ENCODE measurements at places on chromosomes 16 and 17.

GRCh38 chr16:24778671-24779070 is 49.2 kb downstream of the TNRC6A start:
- DNase-seq = no peak

DNA sequence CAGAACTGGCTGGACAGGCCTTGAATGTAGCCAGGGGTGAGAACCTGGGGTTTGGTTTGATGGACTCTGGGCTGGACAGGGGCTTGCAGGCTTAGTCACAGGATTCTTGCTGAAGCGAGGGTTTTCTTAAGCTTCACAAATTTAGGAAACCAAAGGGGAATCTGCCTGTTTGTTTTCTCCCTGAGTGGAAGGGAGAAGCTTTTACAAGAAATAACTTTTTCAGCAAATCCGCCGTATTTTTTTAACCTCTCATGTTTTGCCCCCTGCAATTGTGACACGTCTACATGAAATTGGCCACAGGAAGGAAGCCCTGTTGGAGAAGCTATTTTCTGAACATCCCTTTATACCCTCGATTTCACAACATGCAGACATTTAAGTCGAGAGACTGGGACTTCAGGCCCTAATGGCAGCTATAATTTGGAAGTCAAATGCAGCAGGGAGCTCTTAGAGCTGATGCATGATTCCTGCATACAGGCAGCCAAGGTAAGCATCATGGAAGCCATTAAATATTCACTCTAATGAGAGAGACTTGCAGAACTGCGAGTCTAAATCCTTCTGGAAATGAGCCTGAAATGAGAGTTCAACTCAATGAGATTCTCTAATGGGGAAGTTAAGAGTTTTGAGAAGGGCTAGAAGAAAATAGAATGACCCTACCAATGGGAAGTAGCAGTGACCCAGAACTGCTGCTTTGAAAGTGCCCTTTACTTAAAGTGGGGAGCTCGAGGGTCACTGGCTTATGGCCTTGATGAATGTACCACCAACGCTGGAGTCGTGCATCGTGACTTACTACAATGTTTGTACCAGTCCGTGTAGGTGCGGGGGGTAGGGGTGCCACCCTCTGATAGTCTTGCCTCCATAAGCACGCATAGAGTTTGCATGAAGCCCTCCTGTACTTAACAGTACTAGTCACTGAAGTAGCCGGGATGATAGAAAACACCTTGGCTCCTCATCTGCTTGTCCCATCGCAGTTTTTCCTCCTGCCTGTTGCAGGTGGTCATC is 45.1 kb upstream of the IRF8 start:
- no peak for DNase-seq

- no peak for DNase-seq
These were observed 5.6 kb upstream of the SYNRG start for GRCh38 chr17:37614823-37615222.

GRCh38 chr17:6641247-6641863 is 495 bp downstream of the TXNDC17 start:
- DNase-seq = peak; percentile 57

DNA sequence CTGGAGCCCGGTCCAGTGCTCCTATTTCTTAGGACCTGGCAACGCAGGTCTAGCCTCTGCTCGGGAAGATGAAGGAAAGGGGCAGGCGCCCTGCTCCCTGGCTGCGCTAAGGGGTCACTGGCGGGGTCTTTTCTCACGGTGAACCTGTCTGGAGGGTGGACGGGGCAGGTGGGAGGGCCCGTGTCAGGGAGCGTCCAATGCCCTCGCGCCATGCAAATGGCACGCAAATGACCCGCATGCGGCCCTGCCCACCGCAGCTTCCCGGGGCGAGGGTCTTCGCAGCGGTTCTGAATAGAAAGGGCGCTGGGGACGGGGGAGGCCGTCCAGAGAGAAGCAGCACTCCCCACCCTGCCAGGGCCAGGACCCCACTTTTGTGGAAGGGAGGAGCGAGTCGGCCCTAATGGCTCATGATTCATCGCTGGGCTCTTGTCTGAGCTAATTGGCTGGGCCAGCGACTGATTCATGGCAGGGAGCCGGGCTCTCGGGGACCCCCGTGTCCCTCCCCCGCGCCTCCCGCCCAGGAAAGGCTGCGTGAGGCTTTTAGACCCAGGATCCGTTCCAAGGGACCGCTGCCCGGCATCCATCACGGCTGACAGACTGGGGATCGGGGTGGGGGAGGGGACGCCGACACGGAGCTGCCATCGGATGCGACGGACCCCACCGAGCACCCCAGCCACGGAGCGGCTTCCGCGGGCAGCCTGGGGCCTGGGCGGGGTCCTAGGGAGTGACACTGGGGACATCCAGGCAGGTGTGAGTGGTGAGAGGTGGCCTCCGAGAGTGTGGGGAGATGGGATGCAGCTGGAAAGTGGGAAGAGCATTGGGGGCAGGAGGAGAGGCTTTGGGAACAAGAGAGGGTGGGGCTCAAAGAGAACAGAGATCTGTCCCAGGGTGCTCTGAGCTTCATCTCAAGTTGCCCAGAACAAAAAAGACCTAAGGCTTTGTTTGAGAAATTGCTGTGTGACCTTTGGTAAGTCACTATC is 25.0 kb upstream of the NGFR start:
- DNase-seq = no peak

GRCh38 chr17:74528491-74529199 is 2.6 kb downstream of the CD300LB start:
- no peak for DNase-seq

GRCh38 chr17:52049496-52049895 is 109.0 kb downstream of the CA10 start:
- no peak for DNase-seq

DNA sequence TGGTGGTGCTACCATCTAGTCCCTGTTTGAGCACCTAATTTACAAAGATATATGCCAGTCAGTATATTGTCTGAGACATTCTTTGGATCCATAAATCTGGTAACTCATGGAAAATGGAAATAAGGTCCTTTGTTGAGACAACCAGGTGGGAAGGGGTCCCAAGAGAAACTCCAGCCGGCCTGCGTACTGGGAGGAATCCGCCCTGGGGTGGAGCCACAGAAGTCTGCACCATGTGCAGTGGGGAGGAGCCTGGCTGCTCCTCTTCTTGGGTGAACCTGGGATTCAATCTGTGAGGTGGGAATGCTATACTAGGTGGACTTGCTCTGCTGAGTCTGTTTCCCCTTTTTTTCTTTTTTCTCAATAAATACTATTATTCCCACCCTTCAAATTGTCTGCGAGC is 339.2 kb upstream of the TNRC6C start:
- DNase-seq = no peak

GRCh38 chr16:8611886-8612600 is 9.5 kb upstream of the METTL22 start:
- DNase-seq = no peak

DNA sequence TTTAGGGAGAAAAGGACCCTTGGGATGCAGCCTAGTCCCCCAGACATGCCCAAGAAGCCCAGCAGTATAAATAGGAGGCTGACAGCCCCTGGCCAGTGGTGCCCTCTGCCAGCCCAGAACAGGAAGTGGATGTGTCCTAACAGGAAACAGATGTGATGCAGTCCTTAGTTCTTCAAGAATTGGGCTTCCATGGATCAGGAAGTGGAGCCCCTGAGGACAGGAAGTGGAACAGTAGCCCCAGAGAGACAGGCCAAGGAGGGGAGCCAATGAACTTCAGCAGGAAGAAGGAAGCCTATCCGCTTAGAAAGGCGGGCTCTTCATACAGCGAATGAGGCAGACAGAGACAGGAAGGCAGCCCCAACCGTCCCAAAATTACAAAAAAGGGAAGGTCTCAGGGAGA is 7.2 kb downstream of the CTF1 start:
- no peak for DNase-seq

DNA sequence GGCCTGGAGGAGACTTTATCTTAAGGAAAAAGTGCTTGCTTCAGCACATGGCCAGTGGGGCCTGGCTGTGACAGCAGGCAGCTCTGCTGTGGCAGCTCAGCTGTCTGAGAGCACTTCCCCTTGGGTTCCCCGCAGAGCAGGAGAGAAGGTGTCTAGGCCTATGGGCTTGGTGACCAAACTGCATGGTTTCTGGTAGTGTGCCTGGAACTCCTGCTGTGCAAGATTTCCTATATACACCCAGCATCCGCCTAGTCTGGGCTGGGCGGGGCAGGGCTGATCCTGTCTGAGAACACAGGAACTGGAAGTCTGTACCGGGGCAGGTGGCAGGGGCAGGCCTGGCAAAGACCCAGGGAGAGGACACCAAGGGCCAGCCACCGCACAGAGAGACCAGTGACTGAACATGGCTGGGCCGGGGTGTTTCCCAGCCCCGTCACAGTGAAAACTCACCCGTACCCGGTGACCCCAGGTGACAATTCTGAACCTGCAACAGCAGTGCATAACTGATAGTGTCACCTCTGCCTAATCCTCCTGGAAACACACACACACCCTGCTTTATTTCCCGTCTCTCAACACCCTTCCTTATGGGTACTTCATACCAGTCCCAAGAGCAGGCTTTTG is 39.3 kb downstream of the CHD9 start:
- DNase-seq = peak; percentile 72

Data from NCI-H510A treated with DMSO at 0.1 percent for 48 hours (cell line).